Caco-2 (cell line): ENCODE measurements at places on chromosomes 4 and X.

GRCh38 chr4:189409158-189409557, 531.5 kb upstream of the FRG1 start:
- no peaks in the 10 kb centered on the region for H3K4me1 ChIP-seq
- H3K27ac ChIP-seq = no peak overlapping the region
- no peaks in the 10 kb centered on the region for H3K27me3 ChIP-seq
- H3K4me3 ChIP-seq = no peak overlapping the region
- no peak for DNase-seq
- no peaks in the 10 kb centered on the region for H3K36me3 ChIP-seq

DNA sequence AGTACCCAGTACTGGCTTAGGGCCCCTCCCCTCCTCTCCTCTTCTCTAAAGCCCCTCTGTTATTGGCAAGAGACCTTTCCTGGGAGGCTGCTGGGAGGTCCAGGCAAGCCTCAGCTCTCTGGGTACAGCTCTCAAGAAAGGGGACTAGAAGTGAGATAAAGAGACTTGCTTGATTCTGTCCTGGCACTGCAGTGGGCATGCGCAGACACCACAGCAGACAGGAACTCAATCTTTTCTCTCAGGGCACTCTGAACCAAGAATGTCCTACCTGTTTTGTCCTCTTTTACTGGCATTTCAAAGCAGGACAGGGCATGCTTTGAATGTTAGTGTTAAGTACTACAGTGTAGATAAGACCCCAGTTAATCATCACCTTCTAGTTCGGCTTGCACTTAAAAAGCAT, 74.9 kb downstream of the NYX start:
- 0 out of 2 replicates have a peak, but pooled peaks cover 3% of the 10 kb centered on the region for H3K4me1 ChIP-seq
- H3K36me3 ChIP-seq = no peaks in the 10 kb centered on the region; the same call in 1 of the 2 replicates
- H3K4me3 ChIP-seq = no peak overlapping the region
- DNase-seq = no peak

- H3K4me3 ChIP-seq = no peak overlapping the region
- H3K4me1 ChIP-seq = no peaks in the 10 kb centered on the region
- no peaks in the 10 kb centered on the region for H3K36me3 ChIP-seq
- no peak for DNase-seq
- H3K27me3 ChIP-seq = no peaks in the 10 kb centered on the region
- H3K27ac ChIP-seq = no peak overlapping the region
Measured at GRCh38 chrX:53694642-53695041, 8.1 kb upstream of the HUWE1 start.

DNA sequence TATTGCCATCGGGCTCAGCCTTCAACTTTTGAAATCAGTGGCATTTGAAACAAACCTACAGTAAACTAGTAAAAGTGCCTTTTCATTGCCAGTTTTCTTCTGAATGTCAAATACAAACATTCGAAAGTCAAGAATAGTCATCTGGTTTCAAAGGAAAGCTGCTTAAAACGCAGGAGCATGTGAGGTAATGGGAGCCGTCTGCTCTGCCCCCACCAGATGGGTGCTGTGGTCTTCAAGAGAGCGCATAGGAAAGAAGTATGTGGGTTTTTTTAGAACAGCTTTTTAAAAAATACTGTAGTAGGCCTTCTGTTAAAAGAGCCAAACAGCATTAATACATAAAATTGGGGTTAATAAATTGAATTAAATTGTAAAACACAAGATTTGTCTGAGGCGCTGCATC, 88.6 kb downstream of the STOX2 start:
- H3K4me1 ChIP-seq = no peaks in the 10 kb centered on the region
- H3K36me3 ChIP-seq = no peaks in the 10 kb centered on the region
- no peak overlapping the region for H3K4me3 ChIP-seq
- DNase-seq = no peak
- H3K27me3 ChIP-seq = no peaks in the 10 kb centered on the region

DNA sequence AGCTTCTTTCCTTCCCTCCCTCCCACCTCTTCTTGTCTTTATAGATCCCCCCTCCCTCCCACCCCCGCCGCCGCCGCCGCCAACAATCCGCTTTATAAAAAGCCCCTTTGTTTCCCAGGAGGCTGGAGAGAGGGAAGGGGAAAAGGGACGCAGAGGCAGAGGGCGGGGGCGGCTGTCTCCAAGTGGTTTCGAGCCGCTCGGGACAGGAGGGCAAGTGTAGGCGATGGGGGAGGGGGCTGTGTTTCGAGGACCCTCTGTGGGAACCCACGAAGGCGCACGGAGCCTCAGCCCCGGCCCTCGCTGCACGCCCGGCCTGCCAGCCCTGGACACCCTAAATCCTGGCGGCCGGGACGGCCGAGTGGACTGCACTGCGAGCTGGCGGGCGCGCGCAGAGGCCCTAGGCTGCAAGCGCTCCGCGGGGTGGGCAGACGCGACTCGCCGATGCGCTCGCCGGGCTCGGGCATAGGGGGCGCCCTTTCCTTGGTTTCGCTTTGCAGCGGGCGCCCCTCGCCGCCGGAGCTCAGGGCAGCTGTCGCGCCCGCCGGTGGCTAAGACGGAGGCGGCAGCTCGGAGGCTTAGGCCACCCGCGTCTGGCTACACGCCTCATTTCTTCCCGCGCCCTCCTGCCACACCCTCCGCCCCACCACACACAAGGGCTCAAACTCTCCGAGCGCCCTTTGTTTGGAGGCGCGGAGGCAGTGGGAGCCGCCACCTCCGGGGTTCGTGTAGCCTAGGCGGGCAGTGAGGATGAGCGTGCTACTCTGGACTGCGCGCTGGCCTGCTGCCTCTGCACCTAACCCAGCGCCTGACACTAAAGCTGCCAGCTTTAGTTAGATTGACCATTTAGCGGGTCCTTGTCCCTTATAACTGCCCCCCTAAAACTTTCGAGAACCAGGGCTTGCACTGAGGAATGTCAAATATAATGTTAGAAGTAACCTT, 2.2 kb downstream of the MAMLD1 start:
- H3K4me3 ChIP-seq = peak overlapping the region; percentile 14; the same call in 1 of the 2 replicates
- no peak for DNase-seq
- no peaks in the 10 kb centered on the region for H3K4me1 ChIP-seq
- no peaks in the 10 kb centered on the region; the same call in none of the 2 replicates for H3K27me3 ChIP-seq
- H3K27ac ChIP-seq = no peak overlapping the region
- no peaks in the 10 kb centered on the region for H3K36me3 ChIP-seq

DNA sequence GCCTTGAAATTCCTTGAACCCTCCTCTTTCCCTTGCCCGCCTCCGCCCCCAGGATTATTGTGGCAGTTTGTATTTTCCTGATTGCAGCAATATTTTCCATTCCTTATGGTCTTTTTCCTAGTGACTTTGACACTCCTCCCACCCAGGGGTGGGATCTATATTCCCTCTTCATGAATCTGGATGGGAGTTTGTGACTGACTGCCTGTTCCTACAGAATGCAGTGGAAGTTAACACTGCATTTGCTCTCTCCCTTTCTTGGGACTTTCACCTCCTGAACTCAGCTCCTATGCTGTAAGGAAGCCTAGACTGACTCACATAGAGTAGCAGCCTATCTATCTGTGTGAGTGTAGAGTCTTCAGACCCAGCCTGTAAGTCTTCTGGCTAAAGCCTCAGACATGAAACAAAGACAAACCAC, 2.2 kb downstream of the FUNDC2 start:
- H3K36me3 ChIP-seq = no peaks in the 10 kb centered on the region
- H3K4me3 ChIP-seq = no peak overlapping the region
- H3K4me1 ChIP-seq = no peaks in the 10 kb centered on the region
- no peak overlapping the region for H3K27ac ChIP-seq

DNA sequence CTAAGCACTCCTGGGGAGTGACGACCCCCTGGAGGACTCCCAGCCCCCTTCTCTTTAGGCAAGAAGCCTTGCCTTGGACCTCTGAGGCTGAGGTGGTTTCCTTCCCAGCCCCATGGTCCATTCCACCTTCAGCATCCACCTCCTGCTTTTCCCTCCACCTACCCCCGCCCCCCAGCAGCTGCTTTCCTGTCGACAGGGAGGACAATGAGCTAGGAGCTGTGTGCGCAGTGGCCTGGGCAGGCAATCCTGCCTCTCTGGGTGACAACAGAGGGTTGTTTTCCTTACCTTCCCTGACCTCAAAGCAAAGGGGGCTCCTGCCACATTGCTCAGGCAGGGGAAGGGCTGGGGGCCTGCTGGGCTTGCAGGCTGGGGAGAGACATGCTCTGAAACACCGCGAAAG, 123.5 kb downstream of the BCOR start:
- DNase-seq = no peak
- no peaks in the 10 kb centered on the region for H3K27me3 ChIP-seq
- no peak overlapping the region for H3K4me3 ChIP-seq
- no peaks in the 10 kb centered on the region for H3K36me3 ChIP-seq
- peaks cover 13% of the 10 kb centered on the region for H3K4me1 ChIP-seq
- H3K27ac ChIP-seq = no peak overlapping the region

DNA sequence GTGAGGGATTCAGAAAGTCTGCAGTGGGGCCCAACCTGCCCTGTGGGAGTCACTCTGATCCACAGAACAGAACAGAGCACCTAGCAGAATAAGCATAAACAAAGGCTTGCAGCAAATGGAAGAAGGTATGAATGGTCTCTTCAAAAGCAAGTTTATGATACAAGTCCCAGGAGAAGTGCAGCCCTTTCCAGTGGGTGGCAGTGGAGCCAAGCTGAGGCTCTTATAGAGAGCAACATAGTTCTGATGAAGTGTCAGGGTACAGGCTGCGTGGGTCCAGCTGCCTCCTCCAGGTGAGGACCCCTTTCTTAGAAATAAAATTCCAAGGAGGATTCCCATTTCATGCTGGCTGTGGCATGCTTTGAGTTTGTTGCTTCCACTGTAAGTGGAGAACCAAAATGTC, 88.8 kb upstream of the PAK3 start:
- H3K4me1 ChIP-seq = no peaks in the 10 kb centered on the region
- H3K4me3 ChIP-seq = no peak overlapping the region
- H3K27ac ChIP-seq = no peak overlapping the region
- no peaks in the 10 kb centered on the region for H3K27me3 ChIP-seq
- no peak for DNase-seq
- H3K36me3 ChIP-seq = no peaks in the 10 kb centered on the region

DNA sequence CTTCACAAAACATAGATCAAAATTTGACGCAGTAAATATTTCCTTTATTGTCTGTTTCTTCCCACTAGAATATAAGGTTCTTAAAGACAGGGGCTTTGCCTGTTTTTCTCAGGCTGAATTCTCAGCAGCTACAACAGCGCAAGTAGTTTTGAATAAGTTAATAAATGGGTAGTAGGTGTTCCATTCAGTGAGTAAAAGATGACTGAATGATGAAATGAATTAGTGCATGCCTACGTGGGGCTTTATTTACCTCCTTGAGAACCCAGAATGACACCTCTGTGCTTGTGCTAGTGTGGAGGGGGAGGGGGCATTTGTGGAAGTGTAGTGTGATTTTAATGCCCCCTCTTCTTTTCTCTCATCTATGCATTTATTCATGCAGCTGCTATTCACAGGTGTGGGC, 278.9 kb downstream of the FBXW7 start:
- H3K4me3 ChIP-seq = no peak overlapping the region
- peaks cover 8% of the 10 kb centered on the region; the same call in 1 of the 2 replicates for H3K4me1 ChIP-seq
- no peaks in the 10 kb centered on the region for H3K27me3 ChIP-seq
- H3K27ac ChIP-seq = no peak overlapping the region
- no peak for DNase-seq
- no peaks in the 10 kb centered on the region for H3K36me3 ChIP-seq

DNA sequence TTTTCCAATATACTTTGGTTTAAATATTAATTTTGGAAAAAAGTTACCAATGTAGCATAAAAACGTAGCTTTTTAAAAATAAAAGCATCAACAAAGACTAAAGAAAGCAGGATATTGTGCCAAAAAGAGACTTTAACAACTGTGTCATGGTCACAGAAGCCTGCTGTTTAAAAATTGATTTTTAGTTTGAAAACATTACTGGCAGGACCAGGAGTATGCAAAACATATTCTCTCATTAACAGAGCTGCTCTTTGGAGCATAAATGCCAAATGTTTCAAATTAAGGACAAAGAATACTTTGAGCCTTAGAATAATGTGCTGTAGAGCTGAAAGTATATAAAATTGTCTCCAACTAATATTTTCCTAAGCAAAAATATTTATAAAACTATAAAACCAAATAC, 279.0 kb downstream of the ARAP2 start:
- no peaks in the 10 kb centered on the region for H3K27me3 ChIP-seq
- no peak overlapping the region for H3K4me3 ChIP-seq
- H3K36me3 ChIP-seq = no peaks in the 10 kb centered on the region
- H3K4me1 ChIP-seq = no peaks in the 10 kb centered on the region

DNA sequence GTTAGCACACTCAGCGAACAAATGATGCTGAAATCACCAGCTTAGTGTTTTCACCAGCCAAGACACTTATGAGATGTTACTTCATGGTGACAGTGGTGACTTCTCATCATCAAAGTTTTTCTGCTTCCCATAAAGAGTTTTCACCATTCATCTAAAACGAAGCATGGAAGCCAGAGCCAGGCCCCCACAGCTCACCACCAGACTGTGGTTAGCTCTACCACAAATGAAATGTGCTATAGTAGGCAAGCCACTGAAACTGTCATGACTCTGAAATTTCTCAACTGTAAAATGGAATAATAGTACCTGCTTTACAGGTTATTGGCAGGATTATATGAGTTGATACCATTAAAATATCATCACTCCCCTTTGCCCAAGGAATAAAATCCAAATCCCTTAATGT, 56.4 kb upstream of the HHIP start:
- H3K36me3 ChIP-seq = no peaks in the 10 kb centered on the region
- no peak for DNase-seq
- H3K27me3 ChIP-seq = no peaks in the 10 kb centered on the region
- no peak overlapping the region for H3K27ac ChIP-seq
- H3K4me3 ChIP-seq = no peak overlapping the region
- no peaks in the 10 kb centered on the region for H3K4me1 ChIP-seq

DNA sequence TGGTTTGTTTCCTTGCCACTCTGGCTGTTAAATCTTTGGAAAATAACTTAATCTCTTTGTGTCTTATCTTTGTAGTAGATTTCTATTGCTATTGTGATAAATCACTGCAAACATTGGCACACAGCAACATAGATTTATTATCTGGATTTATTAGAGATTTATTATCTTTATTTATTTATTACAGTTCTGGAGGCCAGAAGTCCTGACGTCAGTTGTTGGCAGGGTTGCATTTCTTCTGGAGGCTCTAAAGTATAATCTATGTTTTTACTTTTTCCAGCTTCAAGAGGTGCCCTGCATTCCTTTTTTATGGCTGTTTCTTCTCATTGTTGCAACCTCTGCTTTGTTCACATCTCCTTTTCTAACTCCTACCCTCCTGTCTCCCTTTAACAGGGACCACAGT, 542.8 kb downstream of the GRXCR1 start:
- no peak for DNase-seq
- no peaks in the 10 kb centered on the region for H3K27me3 ChIP-seq
- no peaks in the 10 kb centered on the region for H3K4me1 ChIP-seq
- no peaks in the 10 kb centered on the region for H3K36me3 ChIP-seq
- H3K27ac ChIP-seq = no peak overlapping the region
- H3K4me3 ChIP-seq = no peak overlapping the region

DNA sequence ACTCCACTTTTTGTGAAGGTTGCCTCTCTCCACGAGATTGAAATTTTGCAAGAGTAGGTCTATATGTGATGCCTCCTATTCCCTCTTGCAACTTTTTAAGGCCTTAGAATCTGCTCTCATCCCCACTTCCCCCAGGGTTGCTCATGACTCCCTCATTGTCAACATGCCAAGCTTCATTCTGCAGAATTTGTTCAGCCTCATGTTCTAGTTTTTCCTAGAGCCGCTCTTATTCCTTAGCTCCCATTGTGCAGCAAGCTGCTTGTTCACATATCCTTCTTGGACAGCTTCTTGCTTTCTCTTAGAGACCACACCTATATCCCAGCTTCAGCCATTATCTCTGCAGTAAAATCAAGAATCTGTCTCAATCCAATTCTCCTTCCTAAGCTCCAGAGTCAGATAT, 82.4 kb downstream of the CNGA2 start:
- no peak overlapping the region for H3K27ac ChIP-seq
- DNase-seq = no peak
- no peaks in the 10 kb centered on the region for H3K36me3 ChIP-seq
- no peaks in the 10 kb centered on the region for H3K27me3 ChIP-seq
